ENCODE measurements at places on chromosomes 16 and 17. TPM values are rescaled to one million over a fixed set of nuclear protein-coding genes. Genes with fewer than 3 reads are reported as not detected.

GRCh38 chr17:19958023-19958422 lies 19.6 kb downstream of the AKAP10 start:
- DNase-seq = no peak

- no peak for DNase-seq
Observed at GRCh38 chr16:57889960-57890751, 80.8 kb downstream of the CNGB1 start.

GRCh38 chr16:17277981-17278381 lies 192.8 kb downstream of the XYLT1 start:
- peak; percentile 9 for DNase-seq

DNA sequence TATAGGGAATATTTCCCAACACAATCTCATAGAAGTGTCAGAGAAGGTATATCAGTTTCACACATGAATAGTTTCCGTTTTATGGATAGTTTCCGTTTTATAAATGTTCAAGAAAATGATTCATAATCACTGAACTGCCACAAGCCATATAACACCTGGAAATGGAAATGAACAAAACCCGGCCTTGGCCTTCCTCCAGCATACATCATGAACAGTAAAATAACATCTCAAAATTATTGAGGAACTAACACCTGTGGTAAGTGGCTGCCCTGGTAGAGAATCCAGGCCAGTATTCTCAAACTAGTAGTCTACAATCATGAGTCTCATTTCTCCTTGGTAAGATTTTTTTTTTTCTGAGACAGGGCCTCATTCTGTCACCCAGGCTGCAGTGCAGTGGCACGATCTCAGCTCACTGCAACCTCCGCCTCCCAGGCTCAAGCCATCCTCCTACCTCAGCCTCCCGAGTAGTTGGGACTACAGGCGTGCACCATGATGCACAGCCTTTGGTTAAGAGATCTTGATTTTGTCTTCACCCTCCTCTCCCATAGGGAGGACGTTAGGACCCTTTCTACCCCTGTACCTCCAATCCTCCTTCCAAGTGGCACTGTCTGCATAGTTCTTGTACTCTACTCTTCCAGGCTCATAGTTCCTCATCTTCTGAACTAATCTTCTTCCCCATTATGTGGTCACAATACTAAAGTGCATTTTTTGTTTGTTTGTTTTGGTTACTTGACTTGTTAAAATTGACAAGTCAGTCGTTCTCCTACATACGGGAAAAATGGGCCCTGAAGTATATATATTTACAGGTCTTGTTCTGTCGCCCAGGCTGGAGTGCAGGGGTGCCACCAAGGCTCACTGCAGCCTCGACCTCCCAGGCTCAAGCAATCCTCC lies 15.0 kb upstream of the RGS9 start:
- DNase-seq = no peak

- DNase-seq = no peak
Observed at GRCh38 chr17:55818451-55819375, 67.9 kb downstream of the PCTP start.

The SHBG gene
- 2.5 TPM for total RNA-seq

The HEATR9 gene
- not detected for total RNA-seq

The SPN gene
- total RNA-seq = 0.07 TPM
